Eye (tissue), 1 donor: ENCODE measurements at places on chromosomes 4 and X.

DNA sequence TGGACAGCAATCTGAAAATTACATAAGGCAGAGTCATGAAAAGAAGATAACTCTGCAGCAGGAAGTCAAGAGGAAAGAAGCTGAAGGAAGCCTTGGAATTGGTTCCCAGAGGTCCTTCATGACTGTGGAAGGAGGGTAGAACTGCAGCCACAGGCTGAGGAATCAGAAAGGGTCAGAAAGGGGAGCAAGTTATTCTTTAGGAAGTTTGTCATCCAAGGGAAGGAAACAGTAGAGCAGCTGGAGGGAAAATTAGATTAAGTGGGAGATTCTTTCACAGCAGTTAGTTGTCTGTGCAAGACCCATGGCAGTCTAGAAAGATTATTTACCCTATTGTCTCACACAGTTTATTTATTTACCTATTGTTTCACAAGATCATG, 9.3 kb upstream of the ADH1C start:
- no peak for DNase-seq

DNA sequence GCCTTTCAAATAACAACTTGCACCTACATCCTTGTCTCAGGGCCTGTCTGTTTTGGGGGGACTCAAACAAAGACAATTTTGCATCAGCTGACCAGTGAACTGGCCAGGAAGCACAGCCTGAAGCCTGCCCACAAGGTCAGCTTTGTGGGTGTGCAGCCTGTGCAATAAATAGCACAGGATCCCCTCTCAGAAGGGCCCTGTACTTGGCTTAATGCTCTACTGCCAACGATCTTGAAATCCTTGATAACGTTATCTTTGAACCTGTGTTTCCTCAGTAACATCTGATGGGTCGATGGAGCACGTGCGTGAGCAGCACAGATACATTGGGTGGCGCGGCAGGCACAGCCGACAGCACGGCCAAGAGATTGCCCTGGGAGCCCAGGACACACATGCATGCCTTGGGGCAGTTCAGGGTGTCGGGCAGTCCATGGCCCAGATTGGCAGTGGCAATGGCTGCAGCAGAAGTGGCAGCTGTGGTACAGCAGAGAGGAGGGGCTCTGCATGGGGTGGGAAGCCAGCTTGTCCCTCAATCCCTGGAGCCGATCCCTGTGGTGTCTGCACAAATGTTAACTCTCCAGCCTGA, 58.8 kb upstream of the ATP6AP2 start:
- DNase-seq: no peak

DNA sequence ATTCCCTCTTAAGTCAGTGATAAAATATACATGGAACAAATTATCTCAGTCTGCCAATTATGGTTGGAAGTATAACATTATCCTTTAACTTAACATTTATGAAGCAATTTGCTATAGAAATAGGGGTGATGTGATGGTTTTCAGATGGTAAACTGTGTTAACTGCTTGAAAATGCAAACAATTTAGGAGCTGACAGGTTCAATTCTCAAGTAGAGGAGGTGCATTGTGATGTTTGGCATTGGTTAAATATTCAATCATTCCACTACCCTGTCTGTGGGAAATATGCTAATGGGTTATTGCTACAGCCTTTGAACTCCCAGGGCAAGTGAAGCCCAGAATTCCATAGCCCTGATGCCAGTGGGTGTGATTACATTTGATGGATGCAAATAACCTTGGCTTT, 243.4 kb upstream of the GK2 start:
- DNase-seq: no peak

GRCh38 chr4:1506956-1507721, 100.9 kb upstream of the NKX1-1 start:
- DNase-seq: no peak

DNA sequence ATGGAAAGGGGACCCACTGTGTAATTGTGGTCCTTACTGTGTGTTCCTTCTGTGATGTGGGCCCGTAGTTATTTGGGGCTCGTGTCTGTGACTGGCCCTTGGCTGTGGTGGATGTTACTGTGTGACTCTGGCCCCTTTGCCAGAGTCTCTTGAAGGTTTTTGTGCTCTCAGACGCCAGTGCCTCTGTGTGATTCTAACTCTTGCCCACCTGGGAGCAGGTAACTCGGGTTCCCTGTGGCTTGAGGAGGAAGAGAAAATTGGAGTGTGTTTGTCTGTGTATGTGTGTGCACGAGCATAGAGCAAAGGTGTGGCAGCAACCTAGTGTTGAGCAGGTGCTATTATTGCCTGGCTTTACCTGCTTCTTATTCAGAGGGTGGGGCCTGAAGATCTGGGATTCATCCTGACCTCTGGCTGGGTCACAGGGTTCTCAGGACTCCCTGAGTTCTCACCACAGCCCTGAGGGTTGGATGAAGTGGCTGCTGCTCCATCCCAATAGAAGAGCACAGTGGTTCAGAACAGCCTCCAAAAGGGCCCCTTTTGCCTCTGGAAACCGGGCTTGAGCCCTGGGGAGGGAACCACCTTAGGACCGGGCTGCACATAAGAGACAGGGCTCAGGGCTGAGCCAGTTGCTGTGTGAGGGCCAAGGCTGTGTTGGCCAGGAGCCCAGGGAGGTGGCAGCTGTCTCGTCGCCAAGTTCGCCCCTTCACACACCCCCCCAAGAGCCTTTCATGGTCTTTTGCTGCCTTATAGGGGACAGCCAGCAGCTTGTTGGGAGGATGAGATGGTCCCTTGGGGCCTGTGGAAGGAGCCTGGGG, 1.3 kb downstream of the RBM10 start:
- DNase-seq: no peak

DNA sequence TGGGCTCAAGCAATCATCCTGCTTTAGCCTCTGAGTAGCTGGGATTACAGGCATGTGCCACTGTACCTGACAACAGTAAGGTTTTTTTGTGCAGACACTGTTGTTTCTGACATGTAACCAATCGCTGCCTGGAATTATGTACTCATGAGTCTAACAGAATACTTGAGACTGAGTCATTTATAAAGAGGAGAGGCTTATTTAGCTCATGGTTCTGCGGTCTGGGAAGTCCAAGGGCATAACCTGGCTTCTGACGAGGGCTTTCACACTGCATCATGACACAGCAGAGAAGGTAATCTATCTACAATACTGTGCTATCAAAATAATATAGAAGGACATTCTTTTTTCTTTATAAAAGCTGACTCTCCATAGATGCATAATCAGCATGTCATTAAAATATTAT, 115.5 kb upstream of the STOX2 start:
- no peak for DNase-seq

DNA sequence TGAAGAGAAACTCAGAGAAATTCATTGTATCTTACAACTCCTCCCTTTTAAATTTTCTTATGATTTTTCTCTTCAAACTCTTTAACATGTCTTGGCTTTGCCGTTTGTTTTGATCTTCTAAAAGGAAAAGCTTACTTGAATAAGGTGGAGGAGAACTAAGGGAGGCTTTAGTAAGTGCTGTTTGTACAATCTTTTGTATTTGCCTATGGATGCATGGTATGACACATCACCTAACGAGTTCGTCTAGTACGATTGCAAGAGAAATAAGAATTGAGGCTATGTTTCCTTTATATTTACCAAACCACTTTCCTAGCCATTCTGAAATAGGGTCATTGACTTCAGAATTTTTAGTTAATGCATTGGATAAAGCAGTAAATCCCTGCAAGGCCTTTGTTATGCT, 8.4 kb upstream of the BST1 start:
- DNase-seq: peak; percentile 18

- peak; percentile 3 for DNase-seq
Observed at GRCh38 chr4:13294961-13295605, 189.1 kb downstream of the RAB28 start.
